Kidney epithelial cell (primary cell): ENCODE measurements at places on chromosomes 7 and 10. TPM values are rescaled to one million over a fixed set of nuclear protein-coding genes. Genes with fewer than 3 reads are reported as not detected.

The VGF gene
- 17.5 and 17.8 TPM in 2 replicates for total RNA-seq

The OPN1SW gene
- total RNA-seq: not detected in 2 replicates

The CALML5 gene
- total RNA-seq: 0.34 TPM in 1 of 2 replicates, not detected in the other

DNA sequence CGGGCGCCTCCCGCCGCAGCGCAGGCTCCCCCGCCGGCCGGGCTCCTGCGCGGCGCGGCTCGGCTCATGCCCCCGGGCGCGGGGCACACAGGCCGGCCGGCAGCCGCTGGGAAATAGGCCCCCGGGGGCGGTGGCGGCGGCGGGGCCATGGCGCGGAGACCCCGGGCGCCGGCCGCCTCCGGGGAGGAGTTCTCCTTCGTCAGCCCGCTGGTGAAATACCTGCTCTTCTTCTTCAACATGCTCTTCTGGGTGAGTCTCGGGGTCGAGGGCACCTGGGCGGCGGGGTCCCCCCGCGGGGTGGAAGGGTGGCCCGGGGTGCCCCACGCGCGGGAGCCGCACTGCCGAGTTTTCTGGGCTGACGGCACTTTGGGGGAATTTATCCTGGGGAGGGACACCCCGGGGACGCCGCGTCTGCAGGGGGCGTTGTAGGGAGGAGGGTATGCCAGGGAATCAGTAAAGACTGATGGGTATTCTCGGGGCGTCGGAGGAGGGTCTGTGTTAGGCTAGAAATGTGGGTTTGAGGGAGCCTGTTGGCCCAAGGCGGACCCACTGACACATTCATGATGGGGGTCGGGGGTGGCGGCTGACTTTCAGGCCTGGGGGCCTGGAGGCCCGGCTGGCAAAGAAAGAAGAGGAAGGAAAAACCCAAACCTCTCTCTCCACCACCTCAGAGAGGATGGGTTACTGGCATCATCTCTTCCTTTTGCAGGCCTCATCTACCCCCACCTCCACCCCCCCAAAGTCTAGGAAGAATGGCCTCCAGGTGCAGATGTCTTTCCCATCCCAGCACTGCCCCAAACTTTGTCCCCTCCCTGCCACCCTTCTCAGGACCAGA lies 544 bp downstream of the TSPAN33 start:
- no peak for DNase-seq
